Activated CD4-positive, alpha-beta T cell treated with anti-CD3 and anti-CD28 coated beads, Interleukin-2, amount 10 ng/mL, durations not matched to agents 24 days and 14 days (primary cell): ENCODE measurements at places on chromosomes 2 and 18.
A peak's percentile ranks its signal among the peaks of the same experiment; 100 is the strongest.

DNA sequence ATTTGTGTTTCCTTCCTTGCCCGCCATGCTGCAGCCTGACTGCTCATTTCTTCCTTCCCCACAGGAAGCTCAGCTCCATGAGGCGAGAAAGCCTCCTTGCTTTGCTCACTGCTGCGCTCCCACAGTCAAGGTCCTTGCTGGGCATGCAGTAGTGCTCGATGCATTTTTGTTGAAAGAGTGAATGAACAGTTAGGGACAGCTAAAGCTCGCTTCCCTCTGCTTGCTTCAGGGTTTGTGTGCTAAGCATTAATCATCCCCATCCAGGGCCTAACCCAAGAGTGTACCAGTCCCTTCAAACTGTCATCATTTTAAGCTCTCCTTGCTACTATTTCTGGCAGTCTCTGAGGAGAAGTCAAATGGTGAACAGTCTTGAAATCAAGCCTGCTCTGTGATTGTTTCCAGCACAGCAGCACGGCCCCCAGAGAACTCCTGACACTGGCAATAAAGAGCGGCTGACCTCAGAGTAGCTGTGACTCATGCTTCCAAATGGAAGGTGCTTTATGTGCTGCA, 171.7 kb upstream of the SOX11 start:
- no peak for DNase-seq

DNA sequence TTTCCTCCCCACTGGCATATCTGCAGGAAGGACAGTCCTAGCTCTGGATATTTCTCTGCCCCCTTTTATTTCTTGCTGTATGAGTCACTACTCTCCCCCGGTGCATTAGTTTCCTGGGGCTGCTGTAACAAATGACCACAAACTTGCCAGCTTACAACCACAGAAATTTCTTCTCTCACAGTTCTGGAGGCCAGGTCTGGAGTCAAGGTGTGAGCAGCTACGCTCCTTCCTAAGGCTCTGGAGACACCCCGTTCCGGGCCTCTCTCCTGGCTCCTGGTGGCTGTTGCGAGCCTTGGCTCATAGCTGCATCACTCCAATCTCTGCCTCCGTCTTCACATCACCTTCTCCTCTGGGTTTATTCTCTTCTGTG, 34.1 kb downstream of the PTPRM start:
- no peak for DNase-seq

- DNase-seq: no peak
These were observed 122.8 kb downstream of the OSBPL1A start for GRCh38 chr18:24274837-24275236.

DNA sequence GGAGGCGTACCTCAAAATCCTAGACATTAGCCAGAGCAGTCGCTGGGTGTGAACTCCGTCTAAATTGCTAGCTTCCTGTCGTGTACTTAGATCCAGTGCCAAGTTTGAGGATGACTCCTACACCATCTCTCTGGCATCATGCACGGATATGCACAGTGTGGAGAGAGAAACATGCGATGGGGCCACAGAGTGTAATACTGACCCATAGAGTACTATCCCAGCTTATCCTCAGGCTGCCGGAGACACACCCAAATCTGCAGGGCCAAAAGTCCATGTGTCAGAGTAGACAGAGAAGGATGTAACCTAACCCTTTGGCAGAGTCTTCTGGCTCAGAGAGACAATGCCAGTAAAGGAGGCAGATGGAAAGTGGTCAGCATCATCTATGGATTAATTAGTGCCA, 84.2 kb downstream of the ARL4C start:
- DNase-seq: no peak

DNA sequence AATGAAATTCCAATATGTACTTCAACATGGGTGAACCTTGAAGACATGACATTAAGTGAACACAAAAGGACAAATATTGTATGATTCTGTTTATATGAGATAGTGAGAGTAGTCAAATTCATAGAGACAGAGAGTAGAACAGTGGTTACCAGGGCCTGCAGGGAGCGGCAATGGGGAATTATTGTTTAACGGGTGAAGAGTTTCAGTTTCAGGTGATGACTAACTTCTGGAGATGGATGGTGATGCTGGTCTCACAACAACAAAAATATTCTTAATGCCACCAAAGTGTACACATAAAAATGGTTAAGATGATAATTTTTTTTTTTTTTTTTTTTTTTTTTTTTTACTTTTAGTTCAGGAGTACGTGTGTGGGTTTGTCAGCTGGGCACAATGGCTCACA, 109.4 kb upstream of the TMEM200C start:
- peak; percentile 73 for DNase-seq

DNA sequence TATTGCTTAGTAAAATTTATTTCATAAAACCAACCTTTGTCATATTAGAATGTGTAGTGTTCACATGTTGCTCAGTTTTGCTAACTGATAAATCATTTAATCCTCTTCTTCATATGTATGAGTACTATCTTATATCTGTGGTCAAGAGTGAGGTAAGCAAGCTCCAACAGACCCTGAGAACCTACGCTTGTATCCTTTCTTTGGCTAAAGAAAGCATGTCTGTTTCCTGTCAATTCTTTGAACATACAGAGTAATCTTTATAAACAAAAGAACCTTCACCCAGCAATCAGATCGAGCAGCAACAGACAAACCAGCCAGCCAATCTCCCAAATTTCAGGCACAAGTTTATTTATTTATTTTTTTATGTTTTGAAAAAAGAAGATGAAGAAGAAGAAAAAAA, 6.4 kb downstream of the ADCYAP1 start:
- DNase-seq: no peak

DNA sequence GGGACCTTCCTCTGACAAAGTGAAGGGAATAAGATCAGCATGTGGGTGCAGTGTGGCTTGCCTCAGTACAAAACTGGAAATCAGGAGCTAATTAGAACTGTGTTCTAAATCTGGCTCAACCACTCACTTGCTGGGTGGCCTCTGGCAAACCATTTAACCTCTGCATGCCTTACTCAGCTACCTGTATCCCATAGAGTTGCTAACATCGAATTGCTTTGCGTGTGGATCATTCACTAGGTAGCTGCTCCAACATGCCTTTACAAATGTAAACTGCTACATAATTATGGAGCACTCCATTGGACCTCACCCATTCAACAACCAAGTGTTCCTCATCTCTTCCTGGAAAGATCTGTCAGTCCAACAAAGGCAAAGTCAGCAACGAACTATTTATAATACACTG, 19.0 kb downstream of the PLEKHM3 start:
- no peak for DNase-seq

GRCh38 chr18:22346401-22346952, 71.2 kb downstream of the CTAGE1 start:
- DNase-seq: no peak

DNA sequence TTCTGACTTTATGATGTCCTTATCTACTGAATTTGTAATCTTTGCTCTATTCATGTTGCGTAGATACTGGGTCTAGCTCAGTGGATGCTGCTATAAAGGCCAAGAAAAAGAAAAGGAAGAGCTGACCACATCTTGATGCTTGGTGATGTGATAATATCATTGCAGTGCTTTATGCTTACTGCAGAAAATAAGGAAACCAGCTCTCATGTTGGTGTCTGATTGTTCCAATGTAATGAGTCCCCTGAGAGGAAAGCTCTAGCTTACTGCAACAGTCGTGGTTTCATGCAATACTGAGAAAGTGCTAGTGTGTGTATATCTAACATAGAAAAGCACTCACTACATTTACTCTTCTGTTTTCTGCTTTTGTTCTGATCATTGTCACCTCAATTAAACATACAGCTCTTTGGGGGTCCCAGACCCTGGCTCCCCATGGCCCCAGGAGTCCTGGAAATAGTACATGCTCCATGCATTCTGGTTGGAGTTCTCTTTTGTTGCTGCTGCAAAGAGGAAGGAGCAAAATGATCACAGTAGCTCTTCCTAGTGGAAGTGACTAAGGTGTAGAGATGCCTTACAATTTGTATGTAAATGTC, 338.8 kb downstream of the CYRIA start:
- DNase-seq: no peak

- no peak for DNase-seq
These were observed 138.2 kb downstream of the TMEM131 start for GRCh38 chr2:97857553-97857952.

DNA sequence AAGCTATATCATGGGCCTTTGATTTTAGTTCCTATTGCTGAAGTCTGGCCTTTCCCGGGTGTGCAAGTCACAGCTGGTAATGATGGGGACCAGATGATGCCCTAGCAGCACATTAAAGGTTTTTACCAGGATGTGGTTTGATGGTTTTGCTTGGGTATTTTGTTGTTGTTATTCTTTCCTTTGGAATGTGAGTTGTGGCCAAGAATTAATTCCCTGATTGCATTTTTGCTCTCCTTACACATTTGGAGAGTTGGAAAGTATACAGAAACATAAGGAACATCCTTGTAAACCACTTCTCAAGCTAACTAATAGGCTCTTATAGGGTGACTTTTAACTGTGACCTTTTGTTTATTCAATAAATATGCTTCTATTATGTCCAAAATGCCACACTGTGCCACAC, 154.1 kb upstream of the MMADHC start:
- DNase-seq: no peak

- no peak for DNase-seq
These were observed 149.3 kb downstream of the GPD2 start for GRCh38 chr2:156585457-156585856.

DNA sequence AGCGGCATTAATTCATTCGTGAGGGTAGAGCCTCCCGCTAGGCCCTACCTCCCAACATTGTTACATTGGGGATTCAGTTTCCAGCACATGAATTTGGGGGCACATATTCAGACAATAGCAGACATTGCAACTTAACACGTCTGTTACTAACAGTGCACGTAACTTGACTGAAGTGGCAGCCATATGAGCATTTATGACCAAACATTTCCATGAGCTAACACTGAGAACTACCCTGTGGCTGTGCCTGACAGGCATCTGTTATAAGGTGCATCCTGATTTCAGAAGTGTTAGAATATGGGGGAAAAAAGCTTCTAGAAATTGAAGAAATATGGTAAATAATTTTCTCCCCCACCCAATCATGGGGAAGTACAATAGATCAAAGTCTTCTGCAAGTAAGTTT, 24.5 kb downstream of the MALT1 start:
- peak; percentile 63 for DNase-seq

DNA sequence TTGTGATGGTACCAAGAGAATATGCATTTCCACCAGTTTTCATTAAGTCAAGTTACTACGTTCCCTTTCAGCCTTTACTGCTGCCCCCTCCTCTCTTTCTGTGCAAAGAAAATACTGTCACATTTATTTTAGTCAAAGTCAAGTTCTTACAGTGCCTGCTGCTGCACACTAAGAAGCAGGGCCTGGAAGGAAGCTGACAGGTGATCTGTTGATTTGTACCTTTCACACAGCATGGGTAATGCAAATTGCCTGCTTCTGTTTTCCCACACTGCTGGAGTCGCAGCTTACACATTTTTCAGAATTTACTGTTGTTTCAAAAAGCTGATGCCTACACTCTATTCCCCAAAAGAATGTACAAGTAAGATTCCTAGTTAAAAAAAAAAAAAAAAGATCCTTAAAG, 48.7 kb upstream of the CD226 start:
- DNase-seq: no peak

- no peak for DNase-seq
These were observed 153.8 kb downstream of the PIEZO2 start for GRCh38 chr18:10995550-10995949.

DNA sequence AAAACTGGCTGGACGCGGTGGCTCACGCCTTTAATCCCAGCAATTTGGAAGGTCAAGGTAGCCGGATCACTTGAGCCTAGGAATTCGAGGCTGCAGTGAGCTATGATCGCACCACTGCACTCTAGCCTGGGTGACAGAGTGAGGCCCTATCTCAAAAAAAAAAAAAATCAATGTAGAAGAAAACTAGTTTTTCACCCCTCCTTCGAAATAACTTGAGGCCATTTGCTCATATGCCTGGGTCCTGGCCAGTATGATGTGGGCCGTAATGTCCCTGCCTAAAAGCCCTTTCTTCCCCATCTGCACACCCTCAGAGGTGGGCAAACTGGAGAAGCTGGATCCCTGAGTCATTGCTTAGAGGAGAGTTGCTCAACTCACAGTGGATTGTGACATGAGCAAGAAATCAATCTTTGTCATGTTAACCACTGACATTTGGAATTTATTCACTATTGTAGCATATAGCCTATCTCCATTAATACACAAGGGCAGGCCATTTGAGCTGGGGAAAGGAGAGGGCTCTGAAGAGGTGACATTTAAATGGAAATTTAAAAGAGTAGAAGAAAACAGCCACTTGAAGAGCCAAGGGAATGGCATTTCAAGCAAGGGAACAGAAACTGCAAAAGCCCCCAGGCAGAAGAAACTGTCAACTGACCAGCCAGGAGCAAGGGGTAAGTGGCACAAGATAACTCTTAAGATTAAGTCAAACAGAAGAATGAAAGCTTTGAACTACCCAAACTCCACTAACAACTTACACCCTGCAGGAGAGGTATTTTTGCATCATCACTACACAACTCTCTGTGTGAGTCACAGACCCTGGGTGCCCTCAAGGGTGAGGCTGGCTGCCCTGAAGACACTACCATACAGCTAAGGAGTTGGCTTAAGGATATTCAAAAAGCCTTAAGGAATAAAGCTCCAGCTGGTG, 7.6 kb upstream of the METTL21A start:
- no peak for DNase-seq

DNA sequence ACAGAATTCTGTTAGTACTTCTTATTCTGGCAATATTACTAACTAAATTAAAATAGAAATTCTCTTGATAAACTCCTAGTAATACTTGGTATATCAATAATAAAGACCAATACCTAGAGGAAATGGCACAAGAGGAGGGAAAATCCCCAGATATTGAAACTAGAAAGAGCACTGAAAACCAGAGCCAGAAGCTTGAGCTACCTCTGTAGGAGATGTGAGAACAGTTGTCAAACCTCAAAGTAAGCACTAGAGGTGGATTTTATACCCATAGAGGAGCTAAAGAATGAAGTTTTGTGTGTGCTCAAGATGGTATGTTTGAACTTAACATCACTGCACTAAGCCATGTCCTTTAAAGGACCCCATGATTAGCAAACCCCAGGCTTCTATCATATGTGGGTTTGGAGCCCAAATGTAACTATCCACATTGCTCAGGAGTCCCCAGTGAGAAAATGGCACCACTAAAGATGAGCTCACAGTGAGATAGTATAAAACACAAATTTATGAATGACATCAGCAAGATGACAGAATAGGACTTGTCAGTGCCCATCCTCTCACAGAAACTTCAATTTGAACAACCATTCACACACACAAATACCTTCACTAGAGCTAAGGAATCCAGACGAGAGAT, 122.1 kb downstream of the PKP4 start:
- DNase-seq: no peak

DNA sequence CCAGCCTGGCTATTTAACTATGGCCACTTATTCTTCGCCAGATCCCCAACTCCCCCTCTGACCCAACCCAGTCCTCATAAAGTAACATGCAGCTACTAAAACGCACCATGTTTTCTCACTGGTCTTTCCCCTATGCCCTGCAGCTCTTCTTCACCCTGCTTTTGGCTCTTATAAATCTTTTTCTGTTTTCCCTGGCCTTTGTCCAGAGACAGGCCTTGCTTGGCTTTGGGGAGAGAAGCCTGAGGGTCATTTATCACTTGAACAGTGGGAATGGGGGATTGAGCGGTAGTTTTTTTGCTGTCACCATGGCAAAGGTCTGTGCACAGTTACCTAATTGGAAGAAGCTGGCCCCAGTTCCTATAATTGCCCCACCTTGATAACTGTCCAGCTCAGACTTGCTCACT, 202.9 kb upstream of the NT5C1B start:
- DNase-seq: no peak
